ENCODE measurements at places on chromosomes 5 and 9.

- peak; percentile 58 for DNase-seq
These were observed 440 bp downstream of the ANXA2R start for GRCh38 chr5:43039471-43040286.

DNA sequence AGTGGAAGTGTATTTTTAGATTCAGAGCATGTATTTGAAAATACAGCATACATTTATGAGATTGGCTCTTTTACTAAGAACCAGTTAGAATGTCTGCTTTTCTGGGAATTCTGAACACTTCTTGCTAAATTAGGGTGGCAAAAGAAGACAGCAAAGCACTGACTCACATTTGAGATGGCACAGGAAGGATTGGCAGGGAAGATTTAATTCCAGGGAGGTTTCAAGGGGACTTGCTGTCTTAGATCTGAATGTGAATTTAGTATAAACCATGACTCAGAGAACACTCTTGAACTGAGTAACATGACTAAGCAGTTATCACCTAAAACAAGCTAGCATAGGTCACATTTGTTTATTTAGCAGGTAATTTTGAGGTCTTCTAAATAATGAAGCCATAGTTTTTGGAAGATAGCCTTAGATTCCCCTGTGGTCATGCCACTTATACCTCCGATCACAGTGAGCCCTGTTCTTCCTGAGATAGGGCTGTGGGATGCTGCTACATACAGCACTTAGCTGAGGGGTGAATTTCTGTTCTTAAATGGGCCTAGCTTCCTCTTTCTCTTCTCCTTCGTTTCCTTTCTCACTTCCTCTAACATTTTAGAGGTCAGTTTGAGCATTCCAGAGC is 173.8 kb downstream of the PCSK1 start:
- no peak for DNase-seq

DNA sequence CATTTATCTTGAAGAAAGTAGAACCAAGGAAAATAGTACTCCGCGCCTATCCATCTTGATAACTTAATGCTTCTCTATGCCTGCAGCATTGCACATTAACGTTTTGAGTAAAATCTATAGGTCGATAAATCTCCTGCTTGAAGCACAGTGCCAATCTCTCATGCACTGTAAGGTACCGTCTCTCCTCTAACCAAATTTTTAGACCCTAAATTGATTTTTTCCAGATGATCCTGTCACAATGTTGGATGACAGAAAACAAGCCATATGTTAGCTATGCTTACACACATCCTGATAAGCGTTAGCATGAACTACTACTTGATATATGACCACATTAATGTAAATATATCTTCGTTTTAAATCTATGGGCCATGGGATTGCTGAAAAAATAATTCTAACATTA is 723.8 kb upstream of the CDH6 start:
- DNase-seq, result no peak

DNA sequence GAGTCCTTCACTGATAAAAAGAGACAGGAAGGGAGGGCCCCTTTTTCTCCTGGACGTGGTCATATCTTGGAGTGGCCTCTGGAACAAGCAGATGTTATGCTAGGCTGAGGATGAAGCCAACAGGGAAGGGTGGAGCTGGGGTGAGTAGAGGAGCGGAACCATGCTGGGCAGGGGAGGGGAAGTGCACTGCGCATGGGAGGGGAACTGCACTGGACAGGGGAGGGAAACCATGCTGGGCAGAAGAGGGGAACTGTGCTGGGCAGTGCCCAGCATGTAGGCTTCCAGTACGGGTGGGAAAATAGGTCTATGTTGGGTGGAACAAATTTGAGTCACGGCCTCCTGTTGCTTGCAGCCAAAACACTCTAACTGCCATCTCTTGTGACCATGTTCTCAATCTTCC is 19.3 kb upstream of the IRX4 start:
- DNase-seq, result no peak

- no peak for DNase-seq
These were observed 101.9 kb upstream of the CXCL14 start for GRCh38 chr5:135680713-135681112.

DNA sequence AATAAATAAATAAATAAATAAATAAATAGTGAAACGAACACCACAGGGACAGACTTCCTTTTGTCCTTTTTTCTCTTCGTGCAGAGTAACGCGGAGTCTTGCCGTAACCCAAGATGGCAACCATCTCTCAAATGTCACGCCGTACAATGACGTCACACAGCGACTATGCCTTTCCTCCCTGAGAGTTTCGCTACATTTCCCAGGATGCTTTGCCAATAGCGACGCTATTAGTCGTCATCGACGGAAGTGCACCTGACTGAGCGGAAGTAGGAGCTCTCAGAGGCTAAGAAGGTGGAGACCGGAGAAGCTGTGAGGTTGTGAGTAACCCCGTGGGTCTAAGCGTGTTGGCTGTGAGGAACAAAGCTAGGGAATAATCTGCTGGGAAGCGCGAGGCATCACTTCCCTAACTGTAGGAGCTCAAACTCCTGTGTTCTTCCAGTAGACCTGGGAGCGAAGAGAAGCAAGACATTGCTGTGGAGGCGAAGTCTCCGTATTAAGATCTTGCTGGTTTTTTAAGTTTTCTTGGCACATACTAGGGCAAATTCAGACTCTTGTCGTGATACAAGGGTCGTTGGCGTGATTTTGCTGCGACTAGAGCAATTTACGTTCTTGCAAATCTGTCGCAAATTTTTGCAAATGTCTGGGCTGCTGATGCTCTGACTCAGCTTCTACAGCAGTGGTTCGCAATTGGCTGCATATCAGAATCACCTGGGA is at the start of gene TTC1:
TTC1 (plus strand) TSS at position 263 of the 714 bp plus-strand sequence. CDS start 1,390 bp downstream, outside the sequence.
- DNase-seq, result peak; percentile 97

GRCh38 chr5:66138637-66139317 is 5.3 kb upstream of the SREK1 start:
- no peak for DNase-seq

- DNase-seq, result no peak
These were observed 54.7 kb upstream of the SARDH start for GRCh38 chr9:133792721-133793470.

DNA sequence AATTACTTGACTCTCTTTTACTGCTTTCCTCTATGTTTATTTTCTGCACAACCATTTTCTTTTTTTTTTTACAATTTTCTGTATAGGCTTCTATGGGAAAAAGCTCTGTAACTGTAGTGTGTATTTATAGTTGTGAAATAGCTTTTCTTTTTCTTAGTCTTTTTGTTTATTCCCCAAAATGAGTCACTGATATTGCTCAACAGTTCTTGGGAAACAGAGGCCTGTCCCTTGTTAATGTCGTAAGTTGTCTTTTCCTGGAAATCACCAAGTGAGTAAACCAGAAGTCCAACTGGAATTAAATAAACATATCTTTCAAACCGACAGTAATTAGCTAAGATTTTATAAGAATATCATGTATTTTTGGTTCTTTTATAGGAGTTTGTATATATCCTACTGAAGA is 325.1 kb upstream of the PRR16 start:
- DNase-seq, result no peak

GRCh38 chr9:86135371-86135770 is 36.0 kb upstream of the GOLM1 start:
- DNase-seq, result no peak

GRCh38 chr9:89912605-89912953 is 307.8 kb downstream of the GADD45G start:
- DNase-seq, result no peak

GRCh38 chr9:105881654-105882349 is 187.5 kb downstream of the TMEM38B start:
- no peak for DNase-seq

DNA sequence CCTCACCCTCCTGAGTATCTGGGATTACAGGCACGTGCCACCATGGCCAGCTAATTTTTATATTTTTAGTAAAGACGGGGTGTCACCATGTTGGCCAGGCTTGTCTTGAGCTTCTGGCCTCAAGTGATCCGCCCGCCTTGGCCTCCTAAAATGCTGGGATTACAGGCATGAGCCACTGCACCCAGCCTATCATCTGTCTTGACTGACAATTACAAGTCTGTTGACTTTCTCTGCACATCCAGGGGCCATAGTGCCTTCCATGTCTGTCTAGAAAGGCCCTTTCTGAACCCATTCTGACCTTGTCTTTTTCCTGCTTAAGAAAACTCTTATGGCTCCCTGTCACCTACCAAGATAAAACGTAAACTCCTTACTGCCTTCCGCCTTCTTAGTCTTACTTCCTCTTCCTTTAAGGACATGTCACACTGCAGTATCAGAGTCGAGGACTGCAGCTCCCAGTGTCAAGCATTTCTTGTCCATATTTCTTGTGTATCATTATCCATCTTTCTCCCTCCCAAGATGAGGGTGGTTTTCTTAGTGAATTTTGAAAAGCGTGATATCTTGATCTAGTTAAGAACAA is 49.9 kb upstream of the SHB start:
- no peak for DNase-seq

All from NCI-H2081 treated with DMSO at 0.1 percent for 48 hours (cell line).